ENCODE measurements at places on chromosomes 5 and 9.
A peak's percentile ranks its signal among the peaks of the same experiment; 100 is the strongest.

DNA sequence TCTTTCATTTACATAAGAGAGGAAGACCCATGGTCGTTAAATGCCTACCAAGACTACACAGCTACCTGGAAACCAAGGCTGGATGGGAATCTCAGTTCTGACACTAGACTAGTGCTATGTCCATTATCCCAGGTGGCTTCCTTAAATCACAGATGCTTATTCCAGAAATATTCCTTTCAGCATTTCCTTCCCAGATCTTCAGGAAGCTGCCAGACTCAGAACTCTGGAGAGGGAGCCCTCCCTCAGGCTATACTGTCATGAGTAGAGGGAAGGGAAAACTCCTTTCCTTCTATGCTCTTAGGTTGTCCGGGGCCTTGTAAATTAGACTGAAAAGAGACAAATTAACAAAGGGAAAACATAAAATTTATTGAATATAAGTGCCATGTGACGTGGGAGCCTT, 20.8 kb downstream of the FREM1 start:
- no peak for DNase-seq

- DNase-seq, result no peak
These were observed 3.9 kb downstream of the ACSL6 start for GRCh38 chr5:132007399-132008162.

GRCh38 chr5:98179791-98180755, 593.4 kb upstream of the RGMB start:
- no peak for DNase-seq

DNA sequence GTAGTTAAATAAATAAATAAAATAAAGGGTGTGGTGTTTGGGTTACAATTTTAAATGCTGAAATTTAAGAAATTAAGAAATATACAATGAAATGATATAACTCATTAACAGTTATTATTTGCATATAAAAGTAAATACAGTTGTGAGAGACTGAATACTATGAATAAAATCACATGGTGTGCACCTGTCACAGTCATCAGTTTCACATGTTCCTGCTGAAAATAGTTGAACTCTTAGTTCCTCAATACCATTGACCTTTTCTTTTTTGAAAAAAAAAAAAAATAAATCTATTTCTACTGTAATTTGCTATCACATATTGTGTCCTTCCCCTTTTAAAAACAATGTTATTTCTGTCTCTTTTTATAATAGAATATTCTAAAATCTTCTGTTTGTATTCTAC, 130.9 kb upstream of the CHD1 start:
- DNase-seq, result no peak

GRCh38 chr9:109251080-109251775, 69.6 kb downstream of the EPB41L4B start:
- peak; percentile 63 for DNase-seq

DNA sequence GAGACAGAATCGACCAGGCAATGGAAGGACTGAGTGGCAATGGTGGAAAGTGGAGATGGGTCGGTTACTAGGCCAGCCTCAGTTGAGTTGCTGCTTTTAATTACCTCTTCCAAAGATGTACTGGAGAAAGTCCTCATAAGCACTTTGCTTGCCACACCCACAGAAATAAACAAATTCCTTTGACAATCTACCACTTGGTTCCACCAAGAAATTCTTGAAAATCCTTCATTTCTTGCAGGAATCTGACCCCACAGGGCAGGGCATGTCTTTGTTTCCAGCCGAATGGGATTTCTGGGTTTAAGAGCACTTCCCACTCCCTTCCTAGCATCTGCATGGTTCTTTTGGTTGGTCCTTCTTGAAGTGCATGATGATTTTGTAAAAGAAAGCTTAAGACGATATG, 54.5 kb downstream of the ADAMTS12 start:
- DNase-seq, result no peak

DNA sequence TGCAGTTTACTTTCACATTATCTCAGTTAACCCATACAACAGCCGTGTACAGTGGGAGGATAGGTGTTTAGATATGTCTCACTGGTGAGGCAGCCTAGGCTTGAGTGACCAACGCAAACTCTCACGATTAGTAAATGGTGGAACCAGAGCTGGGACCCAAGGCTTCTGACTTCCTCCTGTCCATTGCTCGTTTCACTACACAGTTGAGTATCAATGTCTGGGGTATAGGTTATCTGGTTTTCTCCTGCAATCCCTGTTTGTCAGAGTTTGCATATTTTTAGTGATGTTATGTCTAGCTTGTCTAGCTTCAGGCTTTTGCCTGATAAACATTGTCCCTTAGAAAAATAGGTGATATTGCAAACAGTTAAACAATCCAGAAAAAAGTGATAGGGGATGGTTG, 62.6 kb downstream of the NUP214 start:
- no peak for DNase-seq

GRCh38 chr5:149212198-149212951, 59.3 kb upstream of the AFAP1L1 start:
- no peak for DNase-seq

DNA sequence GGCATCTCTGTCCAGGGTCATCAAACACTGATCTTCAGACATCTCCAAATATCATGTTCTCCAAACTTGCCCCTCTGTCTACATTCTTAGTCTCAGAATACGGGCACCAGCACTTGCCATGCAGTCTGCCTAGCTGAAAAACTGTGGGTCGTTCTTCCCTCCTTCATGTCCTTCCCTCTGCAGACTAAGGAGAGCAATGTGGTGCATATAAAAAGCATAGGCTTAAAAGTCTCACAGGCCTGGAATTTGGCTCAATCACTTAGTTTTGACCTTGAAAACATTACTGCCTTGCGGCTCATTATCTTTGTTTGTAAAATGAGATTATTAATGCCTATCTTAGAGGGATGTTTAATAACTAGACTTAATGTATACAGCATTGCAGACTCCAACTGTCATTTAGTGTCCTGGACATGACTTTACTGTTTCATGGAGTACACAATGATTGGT, 362.8 kb downstream of the NPR3 start:
- DNase-seq, result no peak

- DNase-seq, result peak; percentile 13
These were observed 636.5 kb downstream of the TAF11L14 start for GRCh38 chr5:18270635-18271338.

DNA sequence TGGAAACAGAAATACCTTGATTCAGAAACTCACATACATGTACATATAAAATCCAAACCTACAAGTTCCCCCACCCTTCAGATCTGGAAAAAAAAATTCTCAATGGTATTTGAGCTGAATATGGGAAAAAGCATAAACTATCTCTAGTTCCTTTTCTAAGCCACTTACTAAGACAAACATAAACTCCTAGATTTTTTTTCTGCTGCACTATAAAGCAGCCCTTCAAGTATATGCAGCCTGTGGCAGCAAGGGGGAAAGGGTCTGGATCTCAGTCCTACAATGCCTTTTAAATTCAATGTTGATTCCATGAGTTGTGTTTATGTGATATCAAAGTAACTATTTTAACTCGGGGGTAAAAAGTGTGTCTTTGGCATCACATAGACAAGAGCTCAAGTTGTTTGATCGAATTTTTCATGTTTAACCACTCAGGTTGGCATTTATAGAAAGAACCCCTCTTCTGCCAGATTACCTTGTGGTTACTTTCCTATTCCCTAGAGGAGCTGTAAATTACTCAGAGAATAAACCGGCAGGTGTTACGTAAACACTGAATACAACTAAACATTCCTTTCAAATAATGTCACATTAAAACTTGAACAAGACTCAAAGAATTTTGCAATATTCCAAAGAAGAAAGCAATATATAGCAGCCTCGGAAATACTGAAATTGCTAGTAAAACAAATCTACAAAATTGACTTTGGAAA, 91.8 kb upstream of the FER start:
- no peak for DNase-seq

GRCh38 chr5:81418606-81419005, 24.7 kb upstream of the ACOT12 start:
- DNase-seq, result no peak

DNA sequence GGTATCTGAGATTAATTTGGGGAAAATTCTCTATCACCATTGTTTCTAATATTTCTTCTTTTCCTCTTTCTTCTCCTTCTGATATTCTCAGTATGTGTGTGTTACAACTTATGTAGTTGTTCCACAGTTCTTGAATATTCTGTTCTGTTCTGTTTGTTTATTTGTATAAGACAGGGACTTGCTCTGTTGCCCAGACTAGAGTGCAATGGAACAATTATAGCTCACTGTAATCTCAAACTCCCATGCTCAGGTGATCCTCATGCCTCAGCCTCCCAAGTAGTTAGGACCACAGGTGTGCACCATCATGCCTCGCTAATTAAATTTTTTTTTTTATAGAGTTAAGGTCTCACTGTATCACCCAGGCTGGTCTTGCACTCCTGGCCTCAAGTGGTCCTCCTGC, 145.8 kb upstream of the TUT7 start:
- no peak for DNase-seq

- peak; percentile 60 for DNase-seq
These were observed 576 bp downstream of the KIAA1958 start for GRCh38 chr9:112487008-112487798.

GRCh38 chr5:17438027-17438426, 60.0 kb upstream of the TAF11L2 start:
- no peak for DNase-seq

DNA sequence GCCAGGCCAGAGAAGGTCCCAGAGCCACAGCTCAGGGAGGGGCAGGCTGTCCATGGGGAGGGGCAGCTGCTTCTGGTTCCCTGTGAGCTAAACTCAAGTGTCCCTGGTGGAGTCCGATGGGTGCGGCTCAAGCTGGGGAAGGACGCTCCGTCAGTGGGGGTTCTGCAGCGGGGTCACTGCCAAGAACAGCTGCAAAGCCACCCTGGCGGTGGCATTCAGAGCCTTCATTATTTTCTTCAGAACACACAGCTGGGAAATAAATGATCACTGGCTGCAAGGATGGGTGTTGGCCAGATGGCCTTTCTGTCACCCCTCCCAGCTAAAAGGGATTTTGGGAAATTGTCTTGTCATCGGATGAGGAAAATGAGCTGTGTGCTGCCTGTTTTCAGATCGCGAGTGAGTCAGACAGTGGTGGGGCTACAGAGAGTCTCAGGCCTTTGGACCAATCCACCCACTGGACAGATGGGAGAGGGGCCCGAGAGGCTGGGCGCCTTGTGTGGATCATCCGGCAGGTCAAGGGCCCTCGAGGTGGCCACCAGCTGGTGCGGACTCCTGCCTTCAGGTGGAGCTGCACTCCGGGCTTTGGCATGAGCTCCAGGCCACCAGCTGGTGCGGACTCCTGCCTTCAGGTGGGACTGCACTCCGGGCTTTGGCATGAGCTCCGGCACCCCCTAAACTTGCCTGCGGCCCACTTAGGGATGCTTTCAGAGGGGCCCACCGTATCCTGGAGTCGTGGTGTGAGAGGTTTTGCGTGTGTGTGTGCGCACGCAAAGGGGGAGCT, 17.9 kb upstream of the GFPT2 start:
- no peak for DNase-seq

- DNase-seq, result no peak
These were observed 45.8 kb downstream of the RAB3C start for GRCh38 chr5:58628626-58629025.

DNA sequence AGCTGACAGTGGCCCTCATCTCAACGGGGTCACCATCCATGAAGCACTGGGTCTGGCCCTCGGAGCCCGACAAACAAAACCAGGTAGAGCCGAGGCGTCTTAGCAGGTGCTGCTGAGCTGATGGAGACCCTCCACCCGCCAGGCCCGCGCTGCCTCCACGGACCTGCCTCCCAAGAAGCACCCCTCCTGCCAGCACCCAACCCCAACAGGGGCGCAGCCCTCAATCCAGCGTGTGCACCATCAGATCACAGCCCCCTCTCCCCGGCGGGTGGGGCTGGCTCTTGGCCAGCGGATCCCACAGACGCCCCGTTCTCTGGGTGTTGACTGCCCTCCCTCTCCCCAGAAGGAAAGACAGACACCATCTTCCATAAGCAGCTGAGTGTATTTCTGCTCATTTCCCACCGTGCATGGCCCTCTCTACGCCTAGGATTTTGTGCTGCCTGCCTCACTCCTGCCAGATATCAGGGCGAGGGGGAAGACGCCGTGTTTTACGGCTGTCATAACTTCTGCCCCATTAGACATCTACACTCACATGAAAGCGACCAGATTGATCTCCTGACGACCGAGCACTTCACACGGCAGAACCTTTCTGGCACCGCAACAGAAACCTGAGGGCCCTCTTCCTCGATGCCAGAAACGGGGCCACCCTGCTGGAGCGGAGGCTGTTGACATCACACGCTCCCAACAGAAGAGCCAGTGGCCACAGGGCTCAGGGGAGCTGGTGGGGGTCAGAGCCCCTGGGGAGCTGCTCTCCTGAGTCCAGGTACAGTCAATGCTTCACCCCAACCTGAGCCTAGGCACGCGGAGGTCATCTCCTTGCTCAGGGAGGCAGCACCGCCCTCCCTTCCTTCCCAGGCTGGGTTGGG, 12.4 kb downstream of the NACC2 start:
- DNase-seq, result no peak

DNA sequence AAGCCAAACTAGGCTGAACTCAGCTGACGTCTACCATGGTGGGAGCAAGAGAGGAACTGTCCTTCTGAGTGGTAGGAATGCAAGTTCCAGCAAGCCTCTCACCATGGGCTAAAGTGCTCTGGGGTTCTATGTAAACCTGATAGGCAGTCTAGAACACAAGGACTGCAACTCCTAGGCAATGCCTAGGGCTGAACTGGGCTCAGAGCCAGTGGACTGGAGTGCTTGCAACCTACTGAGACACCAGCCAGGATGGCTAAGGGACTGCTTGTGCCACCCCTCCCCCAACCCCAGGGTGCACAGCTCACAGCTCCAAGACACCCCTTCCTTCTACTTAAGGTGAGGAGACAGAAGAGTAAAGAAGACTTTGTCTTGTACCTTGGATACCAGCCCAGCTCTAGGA, 12.1 kb upstream of the RCL1 start:
- no peak for DNase-seq

GRCh38 chr9:18534611-18535010, 60.7 kb downstream of the ADAMTSL1 start:
- no peak for DNase-seq

- DNase-seq, result no peak
These were observed 31.0 kb upstream of the NR3C1 start for GRCh38 chr5:143434261-143435209.

GRCh38 chr5:148401604-148402003, 17.8 kb downstream of the FBXO38 start:
- no peak for DNase-seq

DNA sequence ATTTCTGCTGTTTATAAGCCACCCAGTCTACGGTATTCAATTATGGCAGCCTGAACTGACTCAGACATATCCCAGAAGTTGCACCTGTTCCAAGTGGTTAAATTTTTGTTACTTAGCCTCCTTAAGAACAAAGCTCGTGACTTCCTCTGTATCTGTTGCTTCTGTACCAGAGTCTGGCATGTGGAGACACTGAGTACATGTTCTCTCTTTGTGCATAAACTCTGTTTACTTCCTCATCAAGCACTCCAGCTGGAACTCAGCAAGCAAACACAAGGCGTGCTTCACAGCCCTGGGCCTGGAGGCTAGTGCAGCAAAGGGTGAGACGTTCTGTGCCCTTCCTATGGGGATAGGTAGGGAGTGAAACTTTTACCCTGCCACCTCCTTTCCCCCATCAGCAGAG, 19.0 kb downstream of the C9orf152 start:
- DNase-seq, result peak; percentile 76

DNA sequence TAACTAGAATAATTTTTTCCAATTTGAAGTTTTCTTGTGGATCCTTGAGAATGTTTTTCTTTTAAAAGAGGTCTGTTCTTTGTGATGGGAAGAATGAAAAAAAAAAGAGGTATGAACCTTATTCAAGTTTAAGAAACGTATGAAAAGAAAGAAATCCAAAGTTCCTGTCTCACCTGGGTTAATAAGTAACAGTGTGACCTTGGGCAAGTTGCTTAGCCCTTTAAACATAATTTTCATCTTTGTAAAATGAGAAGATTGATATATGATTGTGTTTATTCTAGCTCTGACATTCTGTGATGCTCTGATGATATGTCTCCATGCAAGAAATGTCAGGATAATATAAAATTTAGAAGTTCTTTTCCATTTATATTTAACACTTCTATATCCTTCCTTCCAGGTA, 19.3 kb downstream of the SLC26A2 start:
- no peak for DNase-seq

All from left lung (tissue), 14 donors.